Left lung (tissue), 14 donors: ENCODE measurements at places on chromosomes 5 and 9.

- H3K36me3 ChIP-seq = no peaks in the 10 kb centered on the region
- no peaks in the 10 kb centered on the region for H3K27me3 ChIP-seq
- peak overlapping the region; percentile 5 for H3K27ac ChIP-seq
- H3K4me1 ChIP-seq = peaks cover 11% of the 10 kb centered on the region
Observed at GRCh38 chr9:27473111-27473529, 51.0 kb upstream of the IFNK start.

GRCh38 chr5:143337946-143338345 lies 65.5 kb downstream of the NR3C1 start:
- no peaks in the 10 kb centered on the region for H3K4me1 ChIP-seq
- H3K36me3 ChIP-seq = no peaks in the 10 kb centered on the region
- no peak for DNase-seq
- no peaks in the 10 kb centered on the region for H3K27me3 ChIP-seq
- H3K4me3 ChIP-seq = no peak overlapping the region

- no peaks in the 10 kb centered on the region for H3K4me1 ChIP-seq
Observed at GRCh38 chr9:29511680-29512079, 1938.4 kb upstream of the C9orf72 start.

DNA sequence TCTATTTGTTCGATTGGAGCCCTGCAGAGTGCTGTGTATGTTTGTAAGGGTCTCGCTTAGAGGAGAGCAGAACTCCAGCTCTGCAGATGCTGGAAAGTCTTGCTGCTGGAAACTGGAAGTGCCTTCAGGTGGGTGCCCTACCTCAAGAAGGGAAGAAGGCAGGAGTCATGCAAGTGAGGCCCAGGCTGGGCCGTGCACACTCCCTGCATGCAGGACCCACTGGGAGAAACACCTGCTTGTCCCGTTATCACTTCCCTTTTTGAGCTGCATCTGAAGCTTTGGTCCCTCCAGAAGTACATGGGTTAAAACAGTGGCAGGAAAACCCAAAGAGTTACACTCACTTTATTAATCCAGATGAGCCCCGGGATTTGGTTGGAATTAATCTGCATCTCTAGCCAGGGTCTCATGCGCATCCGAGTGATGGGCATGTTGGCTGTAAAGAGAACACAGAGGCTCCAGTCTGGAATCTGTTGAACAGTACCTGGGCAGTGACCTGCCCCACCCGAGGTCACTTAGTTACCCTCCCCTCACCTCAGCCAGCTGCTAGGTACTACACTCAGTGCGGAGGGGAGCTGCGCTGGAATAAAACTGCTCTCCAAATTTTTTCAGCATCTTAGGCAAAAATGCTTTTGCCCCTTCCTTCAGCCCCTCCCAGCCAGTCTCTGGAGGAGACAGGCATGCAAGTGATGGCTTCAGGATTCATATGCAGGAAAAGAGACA lies 1.4 kb downstream of the IRF1 start:
- no peak for DNase-seq
- peaks cover 83% of the 10 kb centered on the region for H3K4me1 ChIP-seq
- H3K27ac ChIP-seq = peak overlapping the region; percentile 94

DNA sequence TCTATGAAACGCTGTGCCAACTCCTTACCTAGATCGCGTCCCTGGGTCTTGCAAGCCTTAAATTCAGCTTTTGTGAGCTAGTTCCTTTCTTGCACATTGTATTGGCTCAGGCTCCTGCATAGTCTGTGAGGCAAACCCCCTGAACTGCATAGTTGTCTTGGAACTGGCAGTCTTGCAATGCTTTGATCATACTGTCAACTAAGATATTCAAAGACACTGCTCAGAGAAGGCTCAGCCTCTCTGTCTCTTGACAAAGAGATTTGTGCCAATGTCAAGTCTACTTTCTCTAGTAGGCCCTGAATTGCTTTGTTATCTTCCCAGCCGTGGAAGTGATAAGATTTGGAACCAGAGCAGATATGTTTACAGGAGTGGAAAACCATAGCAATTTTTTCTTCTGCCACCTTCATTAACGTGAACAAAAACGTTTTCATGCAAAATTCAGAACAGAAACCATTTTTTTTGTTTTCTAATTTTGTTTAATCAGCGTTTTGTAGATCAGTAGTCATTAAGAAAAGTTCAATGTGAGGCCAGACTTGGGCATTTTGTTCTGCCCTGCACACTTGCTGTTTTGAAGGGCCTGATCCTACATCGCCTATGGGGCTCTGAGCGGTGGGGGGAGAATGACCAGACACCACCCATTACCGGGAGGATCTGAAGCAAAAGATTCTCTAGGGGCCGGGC lies 27.6 kb upstream of the ENTREP1 start:
- no peaks in the 10 kb centered on the region for H3K36me3 ChIP-seq
- no peaks in the 10 kb centered on the region for H3K27me3 ChIP-seq
- no peaks in the 10 kb centered on the region for H3K4me1 ChIP-seq
- no peak overlapping the region for H3K4me3 ChIP-seq
- H3K27ac ChIP-seq = no peak overlapping the region

- H3K27ac ChIP-seq = no peak overlapping the region
- H3K4me1 ChIP-seq = no peaks in the 10 kb centered on the region
- DNase-seq = no peak
- no peak overlapping the region for H3K4me3 ChIP-seq
- H3K36me3 ChIP-seq = no peaks in the 10 kb centered on the region
Observed at GRCh38 chr9:17775656-17776055, 196.8 kb downstream of the SH3GL2 start.

DNA sequence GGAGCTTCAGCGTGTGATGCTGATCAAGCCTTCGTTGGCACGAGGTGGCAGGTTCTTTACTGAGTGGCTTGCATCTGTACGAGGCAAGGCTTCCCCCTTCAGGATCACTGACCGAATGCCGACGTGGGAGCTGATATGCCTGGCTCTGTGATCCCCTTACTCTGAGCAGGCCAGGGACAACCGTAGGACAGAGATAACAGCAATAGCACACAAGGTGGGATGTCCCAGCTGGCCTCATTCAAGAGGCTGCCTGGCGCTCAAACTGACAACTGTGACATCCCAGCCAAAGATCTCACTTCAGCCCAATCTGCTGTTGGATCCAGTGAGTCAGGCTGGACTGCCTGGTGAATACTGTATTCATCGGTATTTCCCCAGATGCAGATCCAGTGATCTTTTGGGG lies 199.4 kb upstream of the PANK3 start:
- H3K4me3 ChIP-seq = no peak overlapping the region
- DNase-seq = no peak
- no peaks in the 10 kb centered on the region for H3K4me1 ChIP-seq
- H3K27me3 ChIP-seq = no peaks in the 10 kb centered on the region

- no peaks in the 10 kb centered on the region for H3K4me1 ChIP-seq
- no peak overlapping the region for H3K4me3 ChIP-seq
- no peak for DNase-seq
- H3K27ac ChIP-seq = no peak overlapping the region
- H3K27me3 ChIP-seq = peaks cover 8% of the 10 kb centered on the region
Observed at GRCh38 chr5:2173151-2173834, 290.6 kb upstream of the IRX4 start.

DNA sequence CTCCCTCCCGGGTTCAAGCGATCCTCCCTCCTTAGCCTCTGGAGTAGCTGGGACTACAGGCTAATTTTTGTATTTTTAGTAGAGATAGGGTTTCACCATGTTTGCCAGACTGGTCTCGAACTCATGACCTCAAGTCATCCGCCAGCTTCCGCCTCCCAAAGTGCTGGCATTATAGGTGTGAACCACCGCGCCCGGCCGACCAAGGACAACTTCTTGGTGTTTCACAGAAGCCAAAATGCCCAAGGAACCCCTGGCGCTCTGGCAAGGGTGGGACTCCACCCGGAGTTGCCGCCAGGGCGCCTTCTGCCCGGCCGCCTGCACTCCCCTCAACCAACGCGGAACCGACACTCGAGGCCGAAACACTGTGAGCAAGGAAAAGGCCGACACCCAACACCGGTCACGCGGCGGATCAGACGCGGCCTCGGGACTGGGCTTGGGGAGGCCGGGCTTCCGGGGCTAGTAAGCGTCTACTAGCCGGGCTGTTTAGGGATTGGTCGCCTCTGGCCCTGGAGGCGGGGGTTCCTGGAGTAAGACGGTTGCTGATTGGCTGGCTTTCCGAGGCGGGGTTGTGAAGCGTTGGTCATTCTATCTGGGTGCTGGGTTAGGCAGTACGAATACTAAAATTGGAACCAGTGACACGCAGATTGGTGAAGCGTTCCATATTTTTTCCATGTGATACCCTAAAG lies 7.7 kb upstream of the CFAP157 start:
- H3K27me3 ChIP-seq = no peaks in the 10 kb centered on the region
- H3K27ac ChIP-seq = peak overlapping the region; percentile 91
- peak overlapping the region; percentile 7 for H3K4me3 ChIP-seq

- no peak for DNase-seq
- H3K27ac ChIP-seq = no peak overlapping the region
- no peaks in the 10 kb centered on the region for H3K36me3 ChIP-seq
- no peaks in the 10 kb centered on the region for H3K4me1 ChIP-seq
- H3K27me3 ChIP-seq = no peaks in the 10 kb centered on the region
Observed at GRCh38 chr9:15843931-15844330, 291.1 kb downstream of the CCDC171 start.

- no peaks in the 10 kb centered on the region for H3K27me3 ChIP-seq
- no peaks in the 10 kb centered on the region for H3K36me3 ChIP-seq
- DNase-seq = no peak
- H3K4me1 ChIP-seq = peaks cover 6% of the 10 kb centered on the region
- no peak overlapping the region for H3K4me3 ChIP-seq
- H3K27ac ChIP-seq = no peak overlapping the region
Observed at GRCh38 chr9:34252016-34252415, 73.2 kb downstream of the UBAP1 start.

GRCh38 chr5:34959323-34959722 lies 30.0 kb downstream of the DNAJC21 start:
- no peaks in the 10 kb centered on the region for H3K27me3 ChIP-seq
- no peak for DNase-seq
- H3K4me3 ChIP-seq = no peak overlapping the region
- no peaks in the 10 kb centered on the region for H3K4me1 ChIP-seq
- peaks cover 5% of the 10 kb centered on the region for H3K36me3 ChIP-seq
- H3K27ac ChIP-seq = no peak overlapping the region
